ENCODE measurements at places on chromosomes 13 and 19.

DNA sequence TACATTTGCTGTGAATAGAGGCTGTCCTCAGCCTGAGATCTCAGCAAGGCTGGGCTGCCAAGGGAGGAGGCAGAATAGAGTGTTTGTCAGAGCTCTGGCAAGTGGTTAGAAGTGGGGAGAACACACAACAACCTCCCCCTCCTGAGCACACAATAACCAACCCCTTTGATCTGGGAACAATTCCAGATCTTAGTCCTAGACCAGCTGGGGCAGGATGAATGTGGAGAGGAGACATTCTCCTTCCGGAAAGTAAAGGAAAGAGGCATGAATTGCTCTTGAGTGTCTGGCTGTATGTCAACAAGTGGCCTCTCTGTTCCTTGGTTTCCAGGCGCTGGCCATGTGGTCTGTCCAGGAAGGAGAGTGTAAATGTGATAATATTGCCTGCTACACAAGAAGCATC lies 114.9 kb upstream of the TMTC4 start:
- no peak for DNase-seq

- no peak for DNase-seq
Observed at GRCh38 chr19:37953171-37953917, 46.3 kb downstream of the SIPA1L3 start.

DNA sequence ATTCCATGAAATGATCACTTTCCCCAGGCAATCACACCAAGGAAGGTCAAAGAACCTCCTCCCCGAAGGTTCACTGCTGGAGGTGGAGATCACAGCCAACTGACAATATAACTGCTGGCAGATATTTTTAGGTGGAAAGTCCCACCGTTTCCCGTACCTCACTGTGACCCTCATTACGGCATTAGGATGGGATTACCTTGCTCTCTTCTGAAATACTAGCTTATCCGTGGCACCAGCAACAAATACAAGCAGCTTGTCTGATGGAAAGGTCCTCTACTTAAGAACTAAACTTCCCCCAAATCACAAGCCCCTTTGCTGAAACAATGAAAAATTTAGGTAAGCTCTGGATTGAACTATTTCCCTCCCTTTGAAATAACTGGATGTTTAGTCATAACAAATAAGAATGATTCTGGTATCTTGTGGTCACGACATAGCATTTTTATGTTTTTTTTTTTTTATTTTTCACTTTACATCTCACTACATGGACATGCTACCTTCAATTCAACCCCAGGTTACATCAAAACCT lies 178.9 kb downstream of the COL4A1 start:
- no peak for DNase-seq

GRCh38 chr13:44508562-44509077 lies 67.5 kb downstream of the TSC22D1 start:
- no peak for DNase-seq

- DNase-seq, result no peak
Observed at GRCh38 chr19:6418562-6418932, 6.1 kb downstream of the KHSRP start.

Measured in stimulated activated CD8-positive, alpha-beta memory T cell treated with anti-CD3 and anti-CD28 coated beads, Interleukin-7, amount 100 ng/mL, for 4 hours (primary cell).